Fibroblast of the aortic adventitia (primary cell): ENCODE measurements at places on chromosomes 2 and 18. TPM values are rescaled to one million over a fixed set of nuclear protein-coding genes. Genes with fewer than 3 reads are reported as not detected.
A peak's percentile ranks its signal among the peaks of the same experiment; 100 is the strongest.

DNA sequence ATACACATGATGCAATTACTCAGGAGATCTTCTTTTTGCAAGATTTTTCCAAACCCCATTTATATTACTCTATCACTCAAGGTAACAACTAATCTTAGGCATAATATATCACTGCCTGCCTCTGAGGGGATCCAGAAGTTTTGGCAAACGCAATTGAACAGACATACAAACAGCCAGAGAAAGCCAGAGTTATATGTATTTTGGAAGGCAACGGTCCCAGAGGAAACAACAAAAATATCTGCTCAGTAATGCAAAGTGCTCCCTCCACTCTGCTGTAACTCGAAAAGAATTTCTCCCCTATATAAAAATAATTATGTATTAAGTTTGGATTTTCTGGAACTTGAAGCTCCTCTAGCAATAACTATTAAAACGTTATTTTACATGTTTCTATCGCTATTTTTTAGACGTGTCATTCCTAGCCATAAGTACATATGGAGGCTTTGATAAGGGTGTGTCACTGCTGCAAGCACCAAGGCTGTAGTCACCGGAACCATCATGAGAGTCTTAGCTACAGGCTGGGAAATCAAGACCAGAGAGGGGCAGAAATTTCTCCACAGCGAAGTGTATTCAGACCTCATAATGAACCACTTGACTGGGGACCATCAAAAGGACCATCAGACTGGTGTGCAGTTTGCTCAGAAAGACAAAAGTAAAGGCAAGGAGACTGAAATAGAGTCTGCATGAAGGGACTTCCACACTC lies 3.7 kb upstream of the GKN1 start:
- DNase-seq = peak; percentile 29

DNA sequence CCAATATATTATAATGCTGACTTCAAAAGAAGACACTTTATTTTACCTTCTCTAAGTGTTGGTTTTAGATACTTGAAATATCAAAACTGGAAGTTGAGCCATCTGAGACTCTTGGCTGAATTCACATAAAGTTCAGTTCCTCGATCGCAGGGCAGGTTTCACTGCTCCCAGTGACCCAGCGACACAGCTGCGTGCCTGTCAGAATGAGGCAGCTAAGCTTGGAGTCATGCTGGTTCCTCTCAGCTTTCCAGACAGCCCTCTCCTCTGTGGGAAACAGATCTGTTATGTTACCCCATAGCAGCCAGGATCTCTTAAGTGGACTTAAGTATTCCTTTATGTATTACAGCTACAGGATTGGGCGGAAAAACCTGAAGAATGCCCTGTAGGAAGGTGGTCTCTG lies 142.8 kb upstream of the ALPP start:
- DNase-seq = no peak

GRCh38 chr2:191246820-191247380 lies 1.7 kb downstream of the MYO1B start:
- no peak for DNase-seq

- peak; percentile 64 for DNase-seq
Observed at GRCh38 chr2:68925295-68925896, 27.3 kb downstream of the GKN2 start.

DNA sequence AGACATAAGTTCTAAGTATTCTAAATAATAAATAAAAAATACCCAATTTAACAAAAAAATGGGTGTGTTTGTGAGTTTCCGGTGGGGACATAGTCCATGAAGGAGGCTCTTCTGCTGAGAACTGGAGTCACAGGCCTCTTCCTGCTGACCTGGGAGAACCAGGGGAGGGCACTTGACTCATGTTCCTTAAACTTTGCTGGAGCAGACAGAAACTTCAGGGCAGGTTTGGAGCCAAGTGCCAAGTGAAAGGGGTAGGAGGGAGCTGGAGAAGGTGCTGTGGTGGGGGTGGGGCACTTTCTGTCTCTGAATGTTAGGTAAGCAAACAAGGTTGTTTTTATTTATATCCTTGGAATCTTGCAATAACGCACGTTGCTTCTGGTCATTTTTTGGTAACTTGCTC lies 78.8 kb upstream of the TTN start:
- DNase-seq = no peak

DNA sequence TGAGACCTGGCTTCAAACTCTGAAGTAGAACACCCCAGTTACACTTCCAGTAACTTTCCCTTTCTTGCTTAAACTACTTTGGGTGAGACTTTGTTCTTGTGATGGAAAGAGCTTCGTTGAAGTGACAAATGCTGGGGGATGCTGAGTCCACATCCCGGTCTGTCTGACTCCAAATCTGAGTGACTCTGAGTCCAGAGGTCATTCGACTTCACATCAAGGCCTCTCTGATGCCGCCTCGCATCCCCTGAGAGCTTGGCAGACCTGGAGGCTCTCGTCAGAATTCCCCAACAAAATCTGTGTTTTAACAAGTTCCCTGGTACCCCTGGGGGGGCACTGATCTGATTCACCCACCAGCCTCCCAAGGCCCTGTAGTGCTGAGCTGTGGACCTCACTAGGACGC lies 31.6 kb upstream of the ROCK2 start:
- DNase-seq = no peak

DNA sequence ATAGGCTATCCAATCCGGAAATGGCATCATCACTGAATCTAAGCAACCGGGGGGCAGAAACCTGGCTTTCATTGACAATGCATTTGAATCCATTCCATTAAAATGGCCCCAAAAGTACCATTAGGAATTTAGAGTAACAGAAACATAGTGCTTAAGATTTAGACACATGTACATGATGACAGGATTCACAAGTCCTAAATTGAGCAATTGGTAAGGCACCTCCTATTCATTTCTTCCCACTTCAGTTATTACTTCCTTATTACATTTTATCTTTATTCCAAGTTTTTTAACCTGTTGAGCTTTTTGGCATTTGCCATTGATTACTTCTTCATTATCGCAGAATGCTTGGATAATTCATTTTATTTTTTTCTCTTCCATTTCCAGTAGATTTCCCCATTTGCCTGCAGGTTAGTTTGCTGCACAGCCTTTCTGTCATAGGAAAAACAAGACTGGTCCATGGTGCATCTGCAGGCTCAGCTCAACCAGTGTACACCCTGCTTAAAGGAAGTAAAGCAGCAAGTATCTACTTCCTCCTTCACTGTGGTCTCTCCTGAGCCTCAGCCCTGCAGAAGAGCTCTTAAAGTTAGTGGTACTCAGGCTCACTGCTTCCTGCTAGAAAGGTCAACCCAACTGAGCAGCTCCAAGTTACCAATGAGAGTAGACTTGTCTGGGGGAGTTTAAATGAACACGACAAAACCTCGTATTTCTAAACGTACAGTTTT lies 89.2 kb downstream of the DOCK10 start:
- no peak for DNase-seq

GRCh38 chr2:107737756-107738155 lies 88.9 kb upstream of the RGPD4 start:
- no peak for DNase-seq

DNA sequence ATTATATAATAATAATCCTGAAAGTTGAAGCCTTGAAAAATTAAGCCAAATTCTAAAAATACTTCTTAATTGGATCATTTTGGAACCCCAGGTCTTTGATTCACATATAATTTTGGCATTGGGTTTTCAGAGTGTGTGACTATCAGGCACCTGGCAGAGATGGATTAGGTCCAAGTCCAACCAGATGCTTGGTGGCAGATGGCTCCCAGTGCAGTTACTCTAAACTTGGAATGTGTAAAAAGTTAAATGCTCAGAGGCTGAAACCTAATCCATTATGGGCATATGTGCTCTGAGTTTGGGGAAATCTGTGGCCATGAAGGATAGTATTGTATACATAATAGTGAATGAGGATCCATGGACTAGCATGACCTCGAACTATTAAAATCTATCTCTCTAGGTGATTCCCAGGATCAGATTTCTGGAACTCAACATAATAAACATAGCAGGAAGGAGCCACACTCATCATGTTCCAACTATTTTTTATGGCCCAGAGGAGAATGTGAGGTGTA lies 333.0 kb downstream of the RPRM start:
- DNase-seq = no peak

GRCh38 chr2:32865399-32866068 lies 81.2 kb upstream of the LTBP1 start:
- peak; percentile 97 for DNase-seq

- DNase-seq = no peak
Observed at GRCh38 chr2:167908786-167909185, 338.6 kb downstream of the STK39 start.

- no peak for DNase-seq
Observed at GRCh38 chr2:55161295-55162210, 70.5 kb downstream of the CLHC1 start.

DNA sequence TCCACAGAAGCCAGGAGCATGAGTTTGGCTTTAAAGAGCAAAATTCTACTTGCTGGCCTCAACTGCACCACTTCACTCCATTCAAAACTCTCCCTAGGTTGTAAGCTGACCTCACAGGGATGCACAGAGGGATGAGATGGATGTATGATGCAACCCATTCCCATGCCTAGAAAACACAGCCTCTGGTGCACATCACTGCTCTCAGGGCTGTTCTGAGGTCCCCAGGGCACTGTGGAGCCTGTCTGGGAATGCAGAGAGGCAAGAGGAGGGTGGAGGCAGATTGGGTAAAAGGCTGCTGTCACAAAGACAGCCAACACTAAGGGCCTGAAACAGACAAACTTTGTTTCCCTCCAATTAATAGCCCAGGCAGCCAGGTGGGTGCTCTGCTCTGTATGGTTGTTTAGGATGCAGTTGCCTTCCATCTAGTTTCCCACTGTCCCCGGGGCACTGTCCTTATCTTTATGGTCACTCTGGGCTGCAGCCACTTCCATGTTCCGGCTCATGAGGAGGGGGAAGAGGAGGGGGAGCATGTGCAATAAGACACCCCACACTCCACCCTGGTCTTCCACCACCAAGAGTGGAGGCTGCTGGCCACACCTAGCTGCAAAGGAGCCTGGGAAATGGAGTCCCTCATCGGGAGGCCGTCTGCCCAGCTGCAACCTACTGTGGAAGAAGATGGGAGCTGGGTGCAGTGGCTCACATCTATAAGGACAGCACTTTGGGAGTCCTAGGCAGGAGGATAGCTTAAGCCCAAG lies 7.0 kb downstream of the GPR45 start:
- DNase-seq = no peak

TTC39C gene
- 51.8 and 59.4 TPM in 2 replicates for total RNA-seq

SERPINB2 gene
- 13.9 and 67.6 TPM in 2 replicates for total RNA-seq
